ENCODE measurements at places on chromosomes 1 and 21.

DNA sequence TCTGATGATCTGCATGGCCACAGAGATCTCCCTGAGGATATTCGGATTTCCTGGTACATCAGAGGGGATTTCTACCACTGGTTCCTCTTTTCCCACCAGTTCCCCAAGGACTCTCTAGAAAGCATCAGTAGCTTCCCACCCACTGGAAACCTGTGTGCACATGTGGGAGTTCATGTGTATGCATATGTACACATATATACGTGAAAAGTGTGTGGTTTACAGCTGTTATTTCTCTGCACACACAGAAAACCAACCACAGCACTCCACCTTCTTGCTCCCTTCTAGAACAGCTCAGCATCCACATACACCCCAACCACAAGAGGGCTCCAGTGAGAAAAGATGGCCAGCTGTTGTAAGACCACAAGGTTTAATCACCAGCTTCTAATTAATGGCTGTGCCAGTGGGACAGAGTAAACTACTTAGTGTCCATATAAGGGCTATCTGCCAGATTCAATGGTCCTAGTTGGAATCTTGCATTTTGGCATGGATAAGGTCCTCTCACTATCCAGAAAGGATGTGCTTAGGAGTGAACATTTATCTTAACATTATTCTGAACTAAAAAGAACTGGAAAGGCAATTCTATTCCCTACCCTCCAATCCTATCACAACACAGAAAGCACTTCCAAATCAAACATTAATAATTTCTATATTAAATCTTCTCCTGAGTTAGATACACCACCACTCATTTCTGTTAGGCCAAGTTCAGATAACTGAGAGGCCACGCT lies 24.1 kb downstream of the GPR3 start:
- no peak for DNase-seq

DNA sequence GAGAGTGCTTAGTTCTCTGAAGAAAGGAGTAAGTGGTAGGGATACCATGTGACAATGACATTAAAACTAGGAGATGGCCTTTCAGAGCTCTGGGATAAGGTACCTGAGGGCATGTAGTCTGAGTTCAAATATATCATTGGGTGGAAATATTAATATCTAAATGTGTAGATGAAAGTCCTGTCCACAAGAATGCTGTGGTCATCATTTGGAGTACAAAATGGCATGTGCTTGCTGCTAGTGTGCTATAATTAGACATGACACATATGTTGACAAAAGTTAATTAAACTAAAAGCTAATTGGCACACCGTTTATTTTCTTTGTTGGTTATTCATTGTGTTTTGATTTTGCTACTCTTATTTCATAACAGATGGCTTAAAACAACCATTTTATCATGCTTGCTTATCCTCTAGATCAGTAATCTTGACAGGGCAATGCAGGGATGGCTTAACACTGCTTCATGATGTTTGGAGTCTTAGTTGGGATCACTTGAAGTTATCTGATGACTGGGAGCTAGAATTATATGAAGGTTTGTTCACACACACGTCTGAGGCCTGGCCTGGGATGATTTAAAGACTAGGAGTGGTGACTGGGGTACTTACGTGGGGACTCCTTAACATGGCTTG lies 31.0 kb downstream of the CC2D1B start:
- DNase-seq: no peak

DNA sequence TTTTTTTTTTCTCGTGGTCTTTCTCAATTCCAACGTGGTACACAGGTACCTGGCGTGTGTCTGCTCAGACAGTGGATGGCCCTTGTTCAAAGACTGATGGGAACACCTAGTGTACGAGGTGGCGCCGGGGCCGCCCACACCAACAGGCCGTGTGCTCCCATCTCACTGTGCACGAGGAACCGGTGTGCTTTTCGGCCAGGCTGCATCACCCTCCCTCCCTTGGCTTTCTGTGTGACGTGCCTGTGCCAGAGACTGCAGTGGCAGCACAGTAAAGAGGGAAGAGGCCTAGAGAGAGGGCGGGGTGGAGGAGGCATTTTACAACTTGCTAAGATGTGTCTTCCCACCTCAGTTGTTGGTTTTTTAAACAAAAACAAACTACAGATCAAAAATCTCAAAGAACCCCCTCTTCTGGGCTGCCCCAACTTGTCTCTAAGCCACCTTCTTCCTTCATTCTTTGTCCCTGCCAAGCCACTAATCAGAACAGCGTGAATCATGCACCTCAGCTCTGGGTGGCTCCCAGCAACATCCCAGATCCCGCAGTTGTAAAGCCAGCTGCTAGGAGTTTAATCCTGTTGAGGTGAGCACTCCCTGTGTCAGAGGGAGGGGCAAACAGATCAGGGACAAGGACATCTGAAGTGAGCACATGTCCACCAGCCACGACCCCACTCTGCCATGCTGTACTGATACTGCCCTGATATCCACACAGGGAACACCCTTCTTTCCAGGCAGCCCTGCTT lies 20.7 kb downstream of the IRF2BP2 start:
- no peak for DNase-seq

DNA sequence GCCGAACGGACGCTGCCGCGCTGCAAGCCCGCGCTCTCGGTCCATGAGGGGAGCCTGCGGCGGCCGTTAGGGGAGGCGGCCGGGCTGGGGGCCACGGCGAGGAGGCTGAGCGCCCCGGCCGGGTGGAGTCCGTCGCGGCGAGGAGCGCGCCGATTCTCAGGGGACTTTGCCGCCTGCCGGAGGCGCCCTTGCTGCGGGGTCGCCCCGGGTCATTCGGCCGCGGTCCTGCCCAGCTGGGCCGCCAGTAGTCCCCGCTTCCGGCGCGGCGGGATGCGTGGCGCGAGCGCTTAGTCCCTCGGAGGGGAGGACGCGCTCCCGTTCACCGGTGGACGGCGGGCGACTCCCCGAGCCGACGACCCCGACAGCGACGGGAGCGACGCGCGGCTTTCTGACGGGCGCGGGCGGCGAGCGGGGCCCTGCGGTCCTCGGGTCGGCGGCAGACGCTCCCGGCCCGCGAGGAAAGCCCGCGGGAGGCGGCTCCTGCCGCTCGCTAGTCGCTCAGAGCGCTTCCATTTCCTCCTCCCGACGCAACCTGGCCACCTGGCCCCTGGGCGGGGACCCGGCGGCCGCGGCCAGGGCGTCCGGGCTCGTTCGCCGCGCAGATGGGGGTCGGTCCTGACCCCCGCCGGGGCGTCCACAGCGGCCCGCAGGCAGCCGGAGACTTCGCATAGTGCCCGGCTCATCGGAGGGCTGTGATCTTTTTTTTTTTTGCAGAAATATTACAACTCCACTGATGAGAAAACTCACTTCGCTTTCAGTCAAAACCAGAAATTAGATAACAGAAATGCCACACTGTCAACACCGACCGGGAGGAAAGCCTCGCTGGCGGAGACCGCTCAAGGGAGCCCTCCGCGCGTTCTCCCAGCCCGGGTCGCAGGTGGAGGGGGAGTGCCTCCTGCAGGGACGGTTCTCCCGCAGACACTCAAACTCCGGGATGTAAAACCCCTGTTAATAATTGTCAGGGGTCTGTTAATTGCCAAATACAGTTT lies 641 bp upstream of the ZBTB21 start:
- no peak for DNase-seq

DNA sequence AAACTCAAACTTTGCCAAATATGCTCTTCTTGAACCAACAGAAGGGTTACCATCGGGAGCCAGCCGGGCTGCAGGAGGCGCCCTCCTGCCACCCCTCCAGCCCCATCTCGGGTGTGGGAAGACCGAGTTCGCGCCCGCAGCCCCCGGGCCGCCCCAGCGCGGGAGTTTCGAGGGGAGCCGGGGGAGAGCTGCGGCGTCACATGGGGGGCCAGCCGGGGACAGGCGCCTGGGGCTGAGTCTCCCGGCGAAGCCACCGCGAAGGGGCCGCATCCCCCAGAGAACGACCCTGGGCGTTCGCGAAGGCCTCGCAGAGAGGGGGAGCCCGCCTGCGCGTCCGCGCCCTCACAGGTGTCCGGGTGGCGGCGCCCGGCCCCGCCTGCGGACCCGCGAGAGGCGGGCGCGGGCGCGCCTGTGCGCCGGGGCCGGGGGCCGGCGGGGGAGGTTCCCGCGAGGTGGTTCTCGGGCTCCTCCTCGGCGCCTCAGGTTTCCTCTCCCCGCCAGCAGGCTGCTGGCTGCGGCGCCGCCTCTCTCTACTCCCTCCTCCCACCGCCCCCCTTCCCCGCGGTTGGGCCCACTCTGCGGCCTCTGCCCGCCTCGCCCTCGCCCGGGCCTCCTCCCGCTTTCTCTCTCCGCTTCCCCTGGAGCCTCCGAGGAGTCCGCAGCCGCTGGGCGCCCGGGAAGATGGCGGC lies at the start of gene RAVER2:
TSS of gene RAVER2 (plus strand) at position 584 of the 689 bp plus-strand sequence. CDS start at position 682, 98 bp downstream.
- DNase-seq: peak; percentile 54

- DNase-seq: no peak
These were observed 41.9 kb downstream of the DDR2 start for GRCh38 chr1:162674034-162674608.

- DNase-seq: no peak
These were observed 13.7 kb upstream of the RPL5 start for GRCh38 chr1:92817986-92818764.

DNA sequence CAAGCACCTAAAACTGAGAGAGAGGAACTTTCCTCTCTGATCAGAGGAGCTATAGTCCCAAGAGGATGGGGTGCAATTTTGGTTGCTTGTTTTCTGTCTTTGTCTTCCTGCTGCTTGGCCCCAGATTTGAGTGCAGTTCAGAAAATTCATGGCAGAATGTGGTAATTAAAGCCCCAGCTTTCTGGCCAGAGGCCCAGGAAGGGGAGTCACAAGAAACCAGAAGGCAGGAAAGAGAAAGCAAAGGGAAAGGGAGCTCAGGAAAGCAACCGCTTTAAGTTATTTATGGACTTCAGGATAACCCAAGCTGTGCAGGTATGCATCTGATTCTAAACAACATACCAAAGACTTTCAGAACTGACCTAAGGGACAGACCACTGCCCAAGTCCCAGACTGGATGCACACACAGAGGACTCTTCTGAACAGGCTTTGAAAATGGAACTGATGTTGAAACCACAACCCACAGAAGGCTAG lies 88.8 kb downstream of the ST3GAL3 start:
- no peak for DNase-seq

DNA sequence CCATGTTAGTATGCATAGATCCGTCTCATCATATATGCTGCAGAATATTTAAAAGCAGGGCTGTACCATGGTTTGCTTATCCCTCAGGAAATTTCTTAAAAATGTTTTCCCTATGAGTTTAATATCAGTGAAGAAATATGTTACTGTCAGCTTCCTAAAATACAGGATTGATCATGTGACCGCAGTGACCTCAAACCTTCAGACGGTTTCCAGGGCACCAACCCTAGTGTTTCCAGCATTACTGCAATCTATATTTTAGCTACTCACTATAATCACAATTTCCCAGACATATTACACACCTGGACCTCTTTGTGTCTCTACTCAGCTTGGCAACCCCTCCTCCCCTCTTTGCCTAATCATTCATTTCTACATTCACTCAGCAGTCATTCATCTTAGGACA lies 7.7 kb upstream of the SDHB start:
- DNase-seq: no peak

DNA sequence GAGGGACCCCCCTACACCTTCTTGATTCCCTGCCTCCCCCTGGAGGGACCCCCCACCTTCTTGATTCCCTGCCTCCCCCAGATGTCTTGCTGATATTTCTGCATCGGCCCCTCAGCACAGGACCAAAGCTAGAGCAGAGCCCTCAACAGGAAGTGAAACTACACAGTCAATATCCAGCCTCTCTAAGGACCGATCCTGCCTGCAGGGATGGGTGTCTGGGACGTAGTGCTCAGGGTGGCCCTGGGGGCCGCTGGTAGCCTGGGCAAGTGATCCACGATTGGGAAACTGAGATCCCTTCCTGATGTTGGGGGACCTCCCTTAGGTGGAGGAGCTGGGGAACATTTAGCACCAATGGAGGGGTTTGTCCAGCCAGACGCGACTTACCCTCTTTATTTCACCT lies 3.9 kb upstream of the LEFTY2 start:
- no peak for DNase-seq

DNA sequence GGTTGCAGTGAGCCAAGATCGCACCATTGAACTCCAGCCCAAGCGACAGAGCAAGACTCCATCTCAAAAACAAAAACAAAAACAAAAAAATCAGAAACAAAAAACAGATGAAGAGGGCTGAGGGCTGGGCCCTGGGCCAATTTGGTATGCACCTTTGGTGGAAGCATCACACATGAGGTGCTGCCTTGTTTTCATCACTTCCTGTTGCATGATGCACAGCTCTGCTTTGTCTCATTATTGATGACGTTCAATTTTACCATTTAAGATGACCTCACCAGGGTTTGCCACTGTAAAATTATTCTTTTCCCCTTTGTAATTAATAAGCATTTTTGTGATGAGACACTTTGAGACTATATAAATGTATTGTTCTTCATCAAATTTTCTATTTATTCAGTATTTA lies 9.8 kb upstream of the IFNAR2 start:
- no peak for DNase-seq

- no peak for DNase-seq
These were observed 8.0 kb downstream of the CHODL start for GRCh38 chr21:18252680-18253079.

DNA sequence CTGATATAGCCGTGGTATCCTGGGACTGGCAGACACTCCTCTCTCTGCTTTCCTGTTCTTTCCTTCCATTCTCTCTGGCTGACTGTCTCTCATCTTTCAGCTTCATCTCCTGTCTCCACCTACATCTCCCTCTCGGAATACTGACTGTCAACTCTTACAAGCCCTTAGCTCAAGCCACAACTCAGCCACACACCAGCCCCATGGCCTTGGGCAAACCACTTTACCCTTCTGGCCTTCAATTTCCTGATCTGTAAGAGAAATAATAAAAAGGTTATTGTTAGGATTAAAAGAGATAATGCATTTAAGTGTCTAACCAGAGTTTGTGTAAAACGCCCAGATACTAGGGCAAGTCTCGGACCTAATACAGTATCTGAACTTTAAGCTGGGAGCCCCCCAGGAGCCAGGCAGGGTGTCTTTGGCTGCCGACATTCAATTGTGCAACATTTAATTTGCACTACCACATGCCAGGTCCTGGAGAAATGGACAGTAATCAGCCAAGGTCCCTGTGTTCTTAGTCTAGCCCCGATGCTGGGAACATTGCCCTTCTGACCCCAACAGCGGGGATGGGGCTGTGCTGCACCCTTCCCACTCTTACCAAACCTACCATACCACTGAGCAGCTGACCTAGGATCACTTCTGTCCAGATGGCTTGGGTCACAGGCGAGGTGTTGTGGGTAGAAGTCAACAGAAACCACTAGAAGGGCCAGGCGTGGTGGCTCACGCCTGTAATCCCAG lies 5.1 kb downstream of the ECHDC2 start:
- DNase-seq: no peak

GRCh38 chr1:209389258-209389657 lies 194.3 kb upstream of the CAMK1G start:
- DNase-seq: no peak

GRCh38 chr21:31340514-31340913 lies 3.5 kb downstream of the TIAM1 start:
- DNase-seq: no peak

DNA sequence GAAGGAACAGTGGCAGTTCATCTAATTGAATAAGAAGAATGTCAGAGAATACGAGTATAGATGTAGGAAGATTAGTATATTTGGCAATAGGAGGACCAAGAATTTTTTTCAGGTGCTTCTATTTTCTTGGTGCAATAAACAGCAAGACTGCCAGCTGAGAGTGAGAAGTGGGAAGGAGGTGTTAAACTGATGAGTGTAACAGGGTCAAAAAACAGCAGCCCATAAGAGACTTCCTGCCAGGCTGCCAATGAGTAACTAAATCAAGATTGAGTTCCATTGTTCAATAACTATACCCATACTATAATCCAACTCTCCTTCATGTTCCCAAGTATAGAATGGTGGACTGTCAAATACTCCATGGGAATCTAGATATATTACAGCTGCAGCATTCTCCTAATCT lies 28.7 kb downstream of the LYST start:
- DNase-seq: no peak

GRCh38 chr1:225418598-225418997 lies 9.2 kb downstream of the LBR start:
- no peak for DNase-seq

Data from head of caudate nucleus (tissue), 42 donors.